Amniotic stem cell (primary cell): ENCODE measurements at places on chromosomes 12 and 14.

DNA sequence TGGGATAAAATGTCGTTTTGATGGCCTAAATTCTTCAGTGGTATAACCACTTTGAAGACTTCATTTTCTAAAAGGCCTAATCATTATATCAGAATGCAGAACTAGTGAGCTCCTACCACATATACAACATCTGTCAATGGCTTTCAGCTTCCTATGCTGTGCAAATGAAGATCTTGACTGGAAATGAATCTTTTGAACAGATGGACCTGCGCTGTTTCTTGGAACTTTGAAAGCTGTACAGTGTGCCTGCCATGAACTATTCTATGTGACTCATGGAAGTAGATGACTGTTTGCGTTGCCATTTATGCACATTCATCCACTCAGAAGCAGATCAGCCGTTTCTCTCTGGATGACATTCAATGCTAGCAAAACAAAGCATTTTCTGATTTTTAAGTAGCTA lies 542.2 kb upstream of the USP15 start:
- DNase-seq: no peak

DNA sequence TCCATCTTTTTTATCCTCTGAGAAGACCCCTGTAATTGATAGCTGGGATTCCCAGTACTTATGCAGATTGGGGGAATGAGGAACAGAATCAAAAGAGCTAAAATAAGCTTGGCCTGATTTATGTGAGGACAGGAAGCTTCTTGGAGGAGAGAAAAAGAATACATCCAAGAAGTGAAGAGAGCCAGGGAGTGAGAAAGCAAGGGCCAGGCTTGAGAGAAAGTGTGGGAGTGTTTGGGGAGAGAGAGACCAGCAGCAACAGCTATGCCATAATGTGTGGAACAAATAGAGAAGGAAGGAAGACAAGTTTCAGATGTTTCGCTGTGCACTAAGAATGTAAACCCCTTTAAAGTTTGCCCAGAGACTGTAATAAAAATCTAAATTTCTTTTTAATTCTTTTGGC lies 4.0 kb upstream of the CCDC184 start:
- no peak for DNase-seq

- no peak for DNase-seq
Measured at GRCh38 chr12:57153415-57153997, 6.1 kb upstream of the LRP1-AS start.

GRCh38 chr14:20934148-20934762 lies 21.0 kb upstream of the RNASE2 start:
- DNase-seq: no peak

DNA sequence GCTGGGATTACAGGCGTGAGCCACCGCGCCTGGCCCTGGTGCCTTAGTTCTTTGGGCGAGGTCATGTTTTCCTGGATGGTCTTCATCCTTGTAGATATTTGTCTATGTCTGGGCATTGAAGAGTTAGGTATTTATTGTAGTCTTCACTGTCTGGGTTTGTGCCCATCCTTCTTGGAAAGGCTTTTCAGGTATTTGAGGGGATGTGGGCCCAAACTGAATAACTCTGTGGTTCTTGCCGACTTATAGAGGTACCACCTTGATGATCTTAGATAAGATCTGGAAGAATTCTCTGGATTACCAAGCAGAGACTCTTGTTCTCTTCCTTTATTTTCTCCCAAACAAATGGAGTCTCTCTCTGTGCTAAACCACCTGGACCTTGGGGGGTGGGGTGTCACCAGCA lies 18.9 kb downstream of the FGD4 start:
- no peak for DNase-seq

DNA sequence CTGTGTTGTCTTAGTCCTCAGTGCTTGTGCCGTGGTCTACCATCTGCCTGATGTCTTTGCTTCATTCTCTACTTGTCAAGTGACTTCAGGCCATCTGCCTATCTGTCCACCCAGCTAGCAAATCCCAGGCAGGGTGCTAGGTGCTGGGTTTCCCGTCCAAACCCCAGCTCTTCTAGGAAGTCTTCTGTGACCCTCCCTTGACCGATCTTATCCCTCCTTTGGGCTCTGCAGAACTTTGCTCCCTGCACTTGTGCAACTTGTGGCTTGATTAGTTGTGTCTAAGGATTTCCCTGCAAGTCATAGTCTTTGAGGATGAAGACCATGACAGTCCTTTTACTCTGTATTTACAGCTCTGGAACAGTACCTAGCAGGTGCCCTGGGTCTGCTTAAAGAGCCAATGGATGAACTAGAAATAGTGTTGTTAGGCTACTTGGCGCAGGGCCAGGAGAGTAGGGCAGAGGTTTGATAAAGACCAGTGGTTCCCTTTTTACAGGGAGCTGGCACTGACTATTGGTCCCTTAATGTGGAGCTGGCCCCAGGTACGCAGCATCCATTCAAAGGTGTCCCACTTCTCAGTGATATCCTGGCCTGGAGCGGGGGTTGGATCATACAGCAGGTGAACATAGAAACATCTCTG lies 60.1 kb downstream of the ADCK1 start:
- no peak for DNase-seq

DNA sequence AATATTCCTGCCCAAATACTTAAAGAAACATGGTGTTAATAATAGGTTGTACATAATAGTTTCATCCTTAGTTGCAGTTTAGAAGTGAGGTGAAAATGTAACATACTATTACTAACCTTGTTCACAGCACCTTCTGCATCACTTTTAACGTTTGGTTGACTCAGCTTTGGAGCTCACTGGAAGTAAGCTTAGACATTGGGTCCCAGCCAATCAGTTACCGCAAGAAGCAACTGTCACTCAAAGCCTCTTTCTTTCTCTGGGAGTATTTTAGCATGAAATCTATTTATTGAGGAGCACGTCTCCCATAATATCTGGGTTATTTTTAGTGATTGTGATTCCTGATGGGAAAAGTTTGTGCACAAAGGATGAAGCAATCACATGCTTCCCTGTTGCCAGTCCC lies 472.6 kb downstream of the SNAPC1 start:
- no peak for DNase-seq

DNA sequence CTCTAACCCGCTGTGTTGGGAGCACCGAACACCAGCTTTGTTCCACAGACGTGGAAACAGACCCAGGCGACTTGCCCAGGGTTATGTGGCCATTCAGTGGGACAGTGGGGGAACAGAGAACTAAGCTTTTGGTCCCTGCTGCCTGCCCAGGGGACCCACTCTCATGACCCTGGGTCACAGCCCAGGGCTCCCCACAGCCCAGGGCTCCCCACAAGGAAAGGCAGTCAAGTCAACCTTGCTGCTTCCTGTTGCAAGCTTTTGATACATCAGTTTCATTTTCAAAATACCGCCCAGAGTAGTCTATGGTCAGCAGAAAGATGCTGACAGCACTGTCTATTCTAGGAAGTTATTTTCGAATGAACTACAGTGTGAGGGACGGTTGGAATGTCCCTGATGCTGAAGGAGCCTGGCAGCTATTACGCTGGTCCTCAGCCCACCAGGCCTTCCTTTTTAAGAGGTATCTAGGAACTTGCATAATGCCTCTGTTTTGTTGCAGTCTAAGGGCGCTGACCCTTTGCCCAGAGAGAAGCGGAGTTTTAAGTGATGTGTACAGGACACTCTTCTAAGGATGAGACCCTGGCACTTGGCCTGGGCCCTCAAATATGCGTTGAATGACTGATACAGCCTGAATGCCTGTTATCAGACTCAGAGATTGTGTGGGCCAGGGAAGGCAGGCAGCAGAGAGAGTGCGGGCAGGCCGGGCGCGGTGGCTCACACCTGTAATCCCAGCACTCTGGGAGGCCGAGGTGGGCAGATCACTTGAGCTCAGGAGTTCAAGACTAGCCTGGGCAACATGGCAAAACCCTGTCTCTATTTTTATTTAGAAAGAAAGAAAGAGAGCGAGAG lies 12.6 kb upstream of the TTC7B start:
- no peak for DNase-seq
